ENCODE measurements at places on chromosomes 5 and 9.

GRCh38 chr5:31054453-31054852 is 139.0 kb upstream of the CDH6 start:
- no peak for DNase-seq

DNA sequence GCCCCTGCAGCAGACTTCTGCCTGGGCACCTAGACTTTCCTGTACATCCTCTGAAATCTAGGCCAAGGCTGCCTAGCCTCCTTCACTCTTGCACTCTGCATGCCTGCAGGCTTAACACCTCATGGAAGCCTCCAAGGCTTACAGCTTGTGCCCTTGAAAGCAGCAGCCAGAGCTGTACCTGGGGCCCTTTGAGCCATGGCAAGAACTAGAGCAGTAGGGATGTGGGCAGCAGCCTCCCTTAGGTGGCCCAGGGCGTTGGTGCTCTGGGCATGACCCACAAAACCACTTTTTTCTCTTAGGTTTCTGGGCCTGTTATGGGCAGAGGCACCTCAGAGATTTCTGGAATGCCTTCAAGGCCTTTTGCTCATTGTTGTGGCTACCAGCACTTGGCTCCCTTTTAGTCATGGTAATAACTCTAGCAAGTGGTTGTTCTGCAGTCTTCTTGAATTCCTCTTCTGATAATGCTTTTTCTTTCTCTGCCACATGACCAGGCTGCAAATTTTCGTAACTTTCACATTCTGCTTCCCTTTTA is 606.2 kb downstream of the TLE4 start:
- no peak for DNase-seq

DNA sequence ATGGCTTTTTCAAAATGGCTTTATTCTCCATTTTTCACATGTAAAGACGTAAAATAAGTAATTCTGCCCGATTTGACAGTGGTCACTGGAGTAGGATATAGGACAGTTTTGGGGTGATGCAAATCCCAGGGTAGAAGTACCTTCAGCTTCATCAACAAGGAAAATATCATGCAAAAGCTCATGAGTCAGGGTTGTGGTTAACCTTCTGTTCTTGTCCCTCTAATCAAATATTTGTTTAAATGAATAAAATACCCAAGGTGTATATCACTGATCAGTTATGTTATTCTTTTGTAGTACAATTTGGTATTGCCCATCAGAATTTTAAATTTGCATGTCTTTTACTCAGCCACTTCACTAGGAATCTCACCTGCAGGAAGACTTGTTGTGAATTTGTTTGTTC is 40.0 kb downstream of the FBXL7 start:
- no peak for DNase-seq

- no peak for DNase-seq
Observed at GRCh38 chr9:37961351-37961750, 57.4 kb upstream of the SLC25A51 start.

DNA sequence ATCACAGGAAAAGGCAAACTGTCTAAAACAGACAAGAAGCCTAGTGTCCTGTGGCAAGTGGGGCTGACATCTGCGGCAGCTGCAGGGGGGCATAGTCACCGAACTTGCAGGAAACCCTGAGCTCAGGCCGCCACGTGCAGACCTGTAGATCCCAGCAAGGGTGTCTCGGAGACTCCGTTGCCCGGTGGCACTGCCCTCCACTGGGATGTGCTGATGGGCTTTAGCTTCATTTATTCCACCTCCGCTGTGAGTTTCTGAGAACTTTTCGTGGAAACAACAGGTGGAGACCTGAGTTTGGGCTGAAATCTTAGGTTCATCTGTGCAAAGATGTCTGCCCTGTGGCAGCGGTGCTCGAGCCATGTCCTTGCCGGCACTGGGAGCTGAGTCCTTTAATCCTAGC is 22.1 kb downstream of the CEP72 start:
- no peak for DNase-seq

DNA sequence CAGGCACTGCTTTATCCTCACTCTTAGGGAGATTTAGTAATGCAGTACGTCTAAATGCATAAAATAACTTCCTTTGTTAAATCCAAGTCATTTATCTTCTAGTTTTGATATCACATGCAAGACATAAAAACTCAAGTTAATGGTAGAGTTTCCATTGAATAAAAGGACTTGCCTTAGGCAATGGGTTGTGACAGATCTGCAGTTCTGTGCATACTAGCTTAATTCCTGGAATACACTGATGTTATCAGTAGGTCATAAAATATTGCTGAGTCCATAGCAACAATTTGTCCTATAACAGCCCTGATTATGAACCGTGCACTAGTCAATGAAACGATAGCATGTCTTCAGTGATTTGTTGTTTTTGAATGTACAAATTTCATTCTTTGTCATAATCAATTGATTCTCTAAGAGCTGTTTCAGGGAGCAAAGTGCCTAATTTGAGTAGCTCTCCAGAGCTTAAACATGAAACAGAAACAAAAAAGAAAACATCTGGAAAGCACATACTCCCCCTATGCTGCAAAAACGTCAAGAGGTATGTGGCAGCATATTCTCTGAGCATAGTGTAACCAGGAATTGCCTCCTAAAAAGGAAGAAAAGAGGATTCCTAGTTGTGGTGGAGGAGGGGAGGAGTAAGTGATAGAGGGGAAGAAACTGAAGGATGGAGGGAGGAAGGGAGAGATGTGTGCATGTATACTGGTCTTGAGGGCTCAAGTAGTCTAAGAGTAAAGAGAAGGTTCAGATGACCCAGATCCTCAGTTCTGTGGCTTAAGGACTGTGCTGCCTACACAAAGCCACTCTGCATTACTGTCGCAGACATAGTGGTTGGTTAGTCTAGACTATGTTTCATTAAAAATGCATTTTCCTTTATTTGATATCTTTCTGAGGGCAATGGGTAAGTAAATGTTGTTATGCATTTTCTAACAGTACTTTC is 589.2 kb downstream of the PRR16 start:
- DNase-seq = no peak

DNA sequence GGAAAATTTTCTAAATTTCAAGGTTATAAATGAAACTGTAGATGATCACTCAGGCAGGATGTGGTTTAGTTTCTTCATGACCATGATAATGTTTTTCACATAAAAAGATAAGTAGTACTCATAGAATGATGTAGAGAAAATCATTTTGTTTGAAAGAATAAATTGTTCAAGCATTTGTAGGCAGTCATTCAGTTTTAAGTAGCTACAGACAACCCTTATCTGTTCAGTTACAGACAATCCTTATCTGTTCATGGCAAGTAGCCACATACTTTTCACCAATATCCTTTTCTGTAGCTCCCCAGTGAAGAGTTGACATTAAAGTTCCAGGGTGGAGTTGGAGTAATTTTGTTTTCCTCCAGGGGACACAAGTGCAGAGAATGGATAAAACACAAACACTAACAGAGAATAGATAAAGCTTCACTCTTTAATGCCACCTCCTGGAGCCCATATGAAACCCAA is 278.1 kb upstream of the TNC start:
- no peak for DNase-seq

DNA sequence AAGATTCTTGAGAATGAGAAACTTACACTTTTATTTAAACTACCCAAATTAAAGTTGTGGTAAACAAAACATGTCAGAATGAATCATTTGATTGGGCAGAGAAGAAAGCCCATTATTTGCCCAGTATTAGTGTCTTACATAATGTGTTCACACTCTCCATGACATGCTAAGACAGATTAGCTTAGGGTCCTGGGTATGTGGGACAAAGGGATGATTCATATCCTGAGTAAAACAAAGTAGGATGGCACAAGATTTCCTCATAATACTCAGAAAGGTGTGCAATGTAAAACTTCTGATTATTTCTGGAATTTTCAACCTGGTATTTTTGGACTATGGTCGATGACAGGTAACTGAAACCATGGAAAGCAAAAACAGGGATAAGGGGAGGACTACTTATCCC is 183.9 kb upstream of the POU5F2 start:
- no peak for DNase-seq
